ENCODE measurements at places on chromosomes 16 and 17. TPM values are rescaled to one million over a fixed set of nuclear protein-coding genes. Genes with fewer than 3 reads are reported as not detected.

The CD300A gene
- 15.7 TPM for total RNA-seq

DNA sequence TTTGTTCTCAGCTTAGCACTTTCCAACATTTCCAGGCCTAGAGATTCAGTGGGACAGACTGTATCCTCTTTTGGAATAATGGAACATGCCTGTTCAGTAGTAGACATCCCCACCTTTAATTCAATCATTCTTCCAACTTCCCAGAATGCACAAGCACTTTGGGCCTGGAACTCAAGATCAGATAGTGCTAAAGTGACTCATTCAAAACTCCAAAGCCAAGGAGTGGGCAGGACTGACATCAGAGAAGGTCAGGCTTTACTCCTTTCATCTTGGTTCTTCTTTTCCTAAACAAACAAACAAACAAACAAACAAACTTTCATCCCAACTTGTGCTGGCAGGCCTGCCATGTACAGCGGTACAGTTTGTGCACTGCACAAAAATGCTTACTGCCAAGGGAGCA lies 172.0 kb downstream of the AXIN2 start:
- H3K27me3 ChIP-seq, result no peaks in the 10 kb centered on the region
- no peak overlapping the region for H3K4me3 ChIP-seq
- DNase-seq, result no peak
- no peaks in the 10 kb centered on the region for H3K4me1 ChIP-seq
- no peaks in the 10 kb centered on the region for H3K36me3 ChIP-seq
- peak overlapping the region; percentile 20 for H3K27ac ChIP-seq

GRCh38 chr16:50613964-50614474 lies 65.8 kb downstream of the NKD1 start:
- no peaks in the 10 kb centered on the region for H3K27me3 ChIP-seq
- DNase-seq, result no peak
- H3K27ac ChIP-seq, result peak overlapping the region; percentile 40
- no peaks in the 10 kb centered on the region for H3K36me3 ChIP-seq

DNA sequence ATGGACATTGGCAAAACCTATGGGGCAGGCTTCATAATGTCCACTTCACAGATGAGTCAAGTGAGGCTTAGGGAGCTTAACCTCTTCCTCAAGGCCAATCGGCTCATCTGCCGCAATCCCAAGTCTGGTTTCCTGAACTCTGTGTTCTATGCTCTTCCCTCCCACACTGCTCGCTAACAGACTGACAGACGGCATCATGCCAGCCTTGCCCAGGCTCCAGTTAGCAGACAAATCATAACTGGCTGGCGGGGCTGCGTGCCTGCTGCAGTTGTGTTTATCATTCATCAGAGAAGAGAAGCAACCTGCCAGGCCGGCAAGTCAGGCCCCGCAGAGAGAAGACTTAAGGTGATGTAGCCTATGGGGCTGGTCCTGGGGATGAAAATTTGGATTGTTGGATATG lies 216.2 kb upstream of the ASIC2 start:
- no peak for DNase-seq
- H3K36me3 ChIP-seq, result no peaks in the 10 kb centered on the region
- H3K4me3 ChIP-seq, result no peak overlapping the region
- no peaks in the 10 kb centered on the region for H3K27me3 ChIP-seq
